ENCODE measurements at places on chromosomes 5 and 9. TPM values are rescaled to one million over a fixed set of nuclear protein-coding genes. Genes with fewer than 3 reads are reported as not detected.

DNA sequence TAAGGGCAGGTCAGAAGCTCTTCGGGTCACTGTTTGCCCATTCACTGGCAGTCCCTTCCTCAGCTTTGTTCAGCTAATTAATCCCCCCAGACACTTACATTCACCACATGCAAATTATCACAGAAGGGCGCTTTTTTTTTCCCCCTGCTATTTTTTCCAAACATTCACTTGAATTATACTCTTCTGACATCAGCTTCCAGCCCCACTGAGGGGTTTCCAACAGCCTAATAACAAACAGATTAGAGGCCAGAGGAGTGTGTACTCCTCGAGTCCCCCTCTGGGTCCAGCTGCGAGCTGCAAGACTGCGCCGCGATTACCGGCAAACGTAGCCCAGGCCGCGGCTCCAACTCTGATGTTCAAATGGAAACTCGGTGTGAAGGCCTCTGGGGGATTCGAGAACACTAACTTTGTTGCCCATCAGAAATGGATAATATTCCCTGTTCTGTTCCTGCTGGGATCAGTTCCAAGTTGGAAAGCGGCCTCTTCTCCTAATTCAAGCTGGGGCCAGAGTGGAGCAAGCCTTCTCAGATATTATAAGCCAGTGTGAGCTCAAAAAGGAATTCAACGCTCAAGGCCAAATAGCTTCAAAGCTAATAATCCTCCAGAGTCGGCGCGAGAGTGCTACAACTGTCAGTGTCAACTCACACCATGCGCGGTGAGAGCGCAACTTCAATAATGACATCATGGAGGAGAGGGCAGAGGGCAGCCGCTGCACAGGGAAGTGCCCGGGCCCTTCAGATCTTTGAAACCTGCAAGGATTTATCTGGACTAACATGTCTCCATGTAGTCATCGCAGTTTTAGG is 560.8 kb downstream of the BNC2 start:
- no peak for DNase-seq

- peak; percentile 41 for DNase-seq
Measured at GRCh38 chr5:151071848-151072629, 8.8 kb downstream of the TNIP1 start.

DNA sequence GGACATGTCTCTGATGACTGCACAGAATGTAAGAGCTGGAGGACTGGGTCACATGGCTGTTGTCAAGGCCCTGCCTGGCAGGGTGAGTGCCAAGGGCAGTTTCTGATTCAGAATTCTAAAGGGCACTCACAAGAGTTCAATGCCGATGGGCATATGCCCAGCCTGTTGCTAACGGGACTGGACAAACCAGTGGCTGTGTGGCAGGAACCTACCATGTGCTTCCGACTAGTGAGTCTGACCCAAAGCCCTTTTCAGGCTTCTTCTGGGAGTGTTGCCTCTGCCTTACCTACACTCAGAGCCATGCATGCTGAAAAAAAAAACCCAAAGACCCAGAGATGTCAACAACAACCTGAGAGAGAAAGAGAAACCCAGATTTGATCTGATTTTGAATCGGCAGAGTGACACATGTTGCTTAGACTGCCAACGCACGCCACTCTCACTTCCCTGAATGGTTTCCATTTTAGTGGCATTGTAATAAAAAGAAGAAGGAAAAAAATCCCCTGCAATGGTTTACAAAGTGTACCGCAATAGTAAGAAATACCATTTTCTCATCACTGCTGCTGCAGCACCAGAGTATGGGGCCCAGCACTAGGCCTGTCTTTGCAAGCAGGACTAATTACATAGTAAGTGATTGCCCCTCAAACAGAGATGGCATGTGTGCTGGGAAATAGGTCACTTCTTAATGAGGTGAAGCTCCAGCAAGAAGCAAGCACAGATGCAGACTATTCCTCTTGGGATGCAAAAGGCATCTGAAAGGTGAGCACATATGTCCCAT is 194.3 kb downstream of the PALM2AKAP2 start:
- no peak for DNase-seq

DNA sequence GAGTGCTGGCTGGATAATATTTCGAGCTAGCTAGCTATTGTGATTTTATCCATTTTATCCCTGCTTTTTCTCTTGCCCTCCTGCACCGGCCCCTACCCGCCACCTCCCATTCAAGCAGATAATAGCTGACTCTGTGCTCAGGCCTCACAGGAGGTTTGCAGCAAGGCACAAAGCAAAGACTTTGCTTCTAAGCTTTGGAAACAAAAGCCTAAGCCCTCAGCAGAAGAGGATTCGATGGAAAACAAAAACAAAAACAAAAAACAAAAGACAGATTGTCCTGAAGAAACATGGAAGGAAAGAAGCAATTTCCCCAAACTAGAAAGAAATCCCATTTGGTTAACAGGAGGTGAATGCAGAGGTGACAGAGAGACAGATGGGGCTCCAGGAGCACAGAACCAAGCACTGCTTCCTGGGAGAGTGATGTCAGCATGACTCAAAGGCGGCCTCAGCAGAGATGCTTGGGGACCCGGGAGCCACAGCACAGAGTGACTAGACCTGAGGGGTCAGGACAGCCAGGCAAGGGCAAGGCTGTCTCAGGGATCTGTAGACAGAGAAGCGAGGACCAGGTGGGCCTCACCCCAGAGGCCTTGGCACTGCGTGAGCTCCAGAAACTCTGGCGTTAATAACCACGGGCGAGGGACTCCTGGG is 28.4 kb downstream of the MTX3 start:
- DNase-seq: peak; percentile 73

- no peak for DNase-seq
Measured at GRCh38 chr5:74409712-74410111, 230.8 kb downstream of the ENC1 start.

- DNase-seq: no peak
Measured at GRCh38 chr5:24767086-24767485, 122.3 kb upstream of the CDH10 start.

DNA sequence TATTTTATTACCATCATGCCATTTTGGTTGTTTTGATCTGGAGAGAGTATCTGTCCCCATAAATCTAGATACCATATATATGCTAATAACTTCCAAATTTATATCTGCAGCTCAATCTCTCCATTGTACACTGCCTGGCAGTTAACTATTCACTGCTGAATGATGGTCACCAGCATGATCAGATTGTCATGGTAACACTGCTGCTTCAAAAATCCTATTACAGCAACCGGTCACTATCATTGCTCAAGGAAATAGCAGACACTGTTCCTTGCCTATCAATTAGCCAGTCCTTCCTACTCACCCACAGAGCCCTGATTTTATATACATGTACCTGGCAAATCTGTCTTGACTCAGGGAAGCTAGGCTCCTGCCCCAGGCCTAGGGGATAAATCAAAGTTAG is 11.5 kb downstream of the REEP5 start:
- no peak for DNase-seq

DNA sequence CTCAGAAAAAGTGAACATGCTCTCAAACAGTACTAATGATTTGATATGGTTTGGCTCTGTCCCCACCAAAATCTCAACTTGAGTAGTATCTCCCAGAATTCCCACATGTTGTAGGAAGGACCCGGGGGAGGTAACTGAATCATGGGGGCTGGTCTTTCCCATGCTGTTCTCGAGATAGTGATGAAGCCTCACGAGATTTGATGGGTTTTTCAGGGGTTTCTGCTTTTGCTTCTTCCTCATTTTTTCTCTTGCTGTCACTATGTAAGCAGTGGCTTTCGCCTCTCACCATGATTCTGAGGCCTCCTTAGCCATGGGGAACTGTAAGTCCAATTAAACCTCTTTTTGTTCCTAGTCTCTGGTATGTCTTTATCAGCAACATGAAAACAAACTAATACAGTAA is 401.3 kb downstream of the BNC2 start:
- DNase-seq: no peak

- DNase-seq: peak; percentile 36
Measured at GRCh38 chr9:20526500-20527319, 95.6 kb downstream of the MLLT3 start.

DNA sequence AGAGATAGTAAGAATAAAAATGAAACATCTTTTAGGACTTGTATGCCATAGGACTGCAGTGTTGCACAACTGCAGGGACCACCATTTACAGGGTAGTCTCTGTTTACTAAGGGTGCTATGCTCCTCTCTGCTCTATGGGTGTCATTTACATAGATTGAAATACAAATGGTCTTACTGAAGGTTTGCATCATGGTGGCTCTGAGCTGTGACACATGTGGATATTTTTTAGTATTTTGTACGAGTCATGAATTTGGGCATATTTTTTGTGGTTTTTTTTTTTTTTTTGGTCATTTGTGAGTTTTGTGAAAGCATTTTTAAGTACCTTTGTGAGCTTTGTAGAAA is 47.4 kb downstream of the CSNK1G3 start:
- DNase-seq: no peak

DNA sequence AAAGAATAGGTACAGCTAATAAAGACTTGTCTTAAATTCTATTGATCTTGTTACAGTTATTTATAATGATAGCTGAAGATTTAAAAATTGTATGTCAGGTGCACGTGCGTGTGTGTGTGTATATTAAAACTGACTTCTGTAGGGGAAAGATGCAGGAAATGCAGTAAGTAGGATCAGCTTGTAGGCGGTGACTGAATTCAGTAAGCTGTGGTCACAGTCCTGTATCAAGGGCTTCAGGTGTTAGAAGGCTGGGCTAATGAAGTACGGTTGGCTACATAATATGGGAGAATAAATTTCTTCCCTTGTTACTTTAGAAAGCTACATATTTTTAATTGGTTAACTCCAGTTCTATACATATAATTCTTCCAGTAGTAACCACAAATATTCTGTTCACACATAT is 54.2 kb downstream of the LNPEP start:
- DNase-seq: no peak

- DNase-seq: peak; percentile 57
Measured at GRCh38 chr5:140224658-140225057, 49.7 kb downstream of the CYSTM1 start.

DNA sequence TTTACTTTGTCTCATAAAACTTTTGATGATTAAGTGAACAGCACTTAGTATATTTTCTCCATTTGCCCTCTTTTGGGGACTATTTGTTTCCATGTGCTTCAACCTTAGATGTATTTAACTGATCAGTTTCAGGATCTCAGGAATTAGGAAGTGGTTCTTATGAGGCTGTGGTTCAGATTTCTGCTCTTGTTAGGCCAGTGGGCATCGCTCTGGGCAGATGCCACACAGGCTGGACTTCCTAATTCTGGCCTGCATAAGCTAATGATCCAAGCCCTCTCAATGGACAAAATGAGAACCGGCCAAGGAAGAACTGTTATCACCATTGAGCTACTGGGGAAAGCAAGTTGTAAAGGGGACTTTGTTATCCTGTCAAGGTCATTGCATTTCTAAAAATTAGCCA is 6.9 kb downstream of the ARHGAP26 start:
- DNase-seq: no peak

DNA sequence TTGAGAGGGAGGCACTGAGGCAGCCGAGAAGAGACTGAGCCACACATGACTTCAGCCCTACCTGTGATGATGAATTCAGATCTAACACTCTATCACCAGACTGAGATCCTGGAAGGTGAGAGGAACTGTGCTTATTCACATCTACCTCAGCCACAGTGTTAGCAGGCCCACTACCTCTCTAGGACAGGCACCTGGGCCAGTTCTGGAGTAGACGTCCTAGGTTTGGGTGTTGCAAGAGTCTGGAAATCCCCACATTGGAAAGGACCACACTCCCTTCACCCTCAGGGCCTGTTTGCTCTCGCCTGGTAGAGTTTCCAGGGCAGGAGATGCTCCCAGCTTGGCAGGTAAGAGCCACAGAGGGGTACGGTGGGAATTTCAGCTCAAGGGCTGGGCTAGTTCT is 113.8 kb upstream of the CCL21 start:
- DNase-seq: no peak

DNA sequence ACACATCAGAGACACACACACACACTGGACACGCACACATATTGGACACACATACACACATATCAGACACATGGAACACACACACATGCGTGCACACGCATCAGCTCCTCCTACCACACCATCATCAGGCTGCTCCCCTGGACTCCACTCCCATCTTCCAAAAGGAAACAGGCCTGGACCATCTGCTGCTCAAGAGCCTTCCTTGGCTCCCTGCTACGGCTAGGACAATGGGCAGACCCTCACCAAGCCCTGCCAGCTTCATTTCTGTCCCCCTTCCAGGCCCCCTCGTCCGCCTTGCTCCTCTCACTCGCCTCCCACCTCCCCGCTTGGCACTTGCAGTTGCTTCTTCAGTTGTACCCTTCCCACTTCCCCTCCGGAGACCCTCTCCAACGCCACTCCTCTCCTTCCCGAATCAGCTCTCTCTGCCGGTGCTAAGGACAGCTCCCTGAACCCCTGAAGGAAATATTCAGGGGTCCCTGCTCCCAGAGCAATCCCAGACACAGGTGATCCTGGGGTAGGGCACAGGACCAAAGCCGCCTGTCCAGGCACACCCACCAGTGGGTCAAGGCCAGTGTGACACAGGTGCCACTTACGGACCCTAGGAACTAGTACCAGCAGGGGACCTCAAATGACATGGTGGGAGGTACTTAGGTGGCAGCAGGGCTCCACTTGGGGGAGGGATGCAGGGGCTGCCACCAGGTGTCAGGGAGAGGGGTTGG is 12.1 kb upstream of the LAMC3 start:
- no peak for DNase-seq

- no peak for DNase-seq
Measured at GRCh38 chr5:58360794-58361193, 99.1 kb downstream of the PLK2 start.

DNA sequence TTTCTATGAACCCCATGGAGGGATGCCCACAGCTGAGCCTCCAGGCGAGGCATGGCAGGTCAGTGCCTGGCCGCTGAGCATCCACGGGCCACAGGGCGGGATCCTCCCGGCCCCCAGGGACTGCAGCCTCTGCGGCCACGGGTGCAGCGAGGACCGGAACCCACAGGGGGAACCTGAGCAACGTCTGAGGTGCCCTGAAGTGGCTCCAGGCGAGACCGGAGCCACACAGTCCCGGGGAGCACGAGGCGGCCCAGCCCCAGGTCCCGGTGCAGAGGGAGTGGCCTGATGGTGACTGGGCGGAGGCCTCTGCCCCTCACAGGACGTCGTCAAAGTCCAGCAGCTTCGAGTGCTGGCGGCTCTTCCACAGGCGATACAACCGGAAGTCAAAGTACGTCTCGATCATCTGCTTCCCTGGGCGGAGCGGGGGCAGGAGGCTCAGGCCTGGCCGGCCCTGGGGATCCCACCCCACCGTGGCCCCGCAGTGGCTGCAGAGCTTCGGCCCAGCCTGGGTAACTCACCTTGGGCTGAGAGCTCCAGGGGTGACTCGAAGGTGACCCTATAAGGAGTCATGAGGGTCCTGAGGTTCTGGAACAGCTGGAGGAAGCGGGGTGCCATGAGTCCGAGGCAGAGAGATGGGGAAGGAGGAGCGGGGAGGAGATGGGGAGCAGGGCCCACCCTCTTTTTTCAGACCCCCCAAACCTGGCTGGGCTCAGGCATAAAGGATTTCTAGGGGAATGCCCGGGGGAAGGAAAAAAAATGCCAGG is 8.1 kb upstream of the ENTPD8 start:
- DNase-seq: no peak

The SPINK1 gene
- total RNA-seq: not detected

The KCTD16 gene
- total RNA-seq: not detected

The ANKRD34B gene
- not detected for total RNA-seq

The SHC3 gene
- total RNA-seq: 3.2 TPM

The ORM2 gene
- total RNA-seq: not detected

The MYMK gene
- not detected for total RNA-seq

Measured in M059J (cell line).